ENCODE measurements at places on chromosomes 11 and 22.

- peak; percentile 60 for DNase-seq
These were observed 1.3 kb downstream of the OR52D1 start for GRCh38 chr11:5489576-5490357.

DNA sequence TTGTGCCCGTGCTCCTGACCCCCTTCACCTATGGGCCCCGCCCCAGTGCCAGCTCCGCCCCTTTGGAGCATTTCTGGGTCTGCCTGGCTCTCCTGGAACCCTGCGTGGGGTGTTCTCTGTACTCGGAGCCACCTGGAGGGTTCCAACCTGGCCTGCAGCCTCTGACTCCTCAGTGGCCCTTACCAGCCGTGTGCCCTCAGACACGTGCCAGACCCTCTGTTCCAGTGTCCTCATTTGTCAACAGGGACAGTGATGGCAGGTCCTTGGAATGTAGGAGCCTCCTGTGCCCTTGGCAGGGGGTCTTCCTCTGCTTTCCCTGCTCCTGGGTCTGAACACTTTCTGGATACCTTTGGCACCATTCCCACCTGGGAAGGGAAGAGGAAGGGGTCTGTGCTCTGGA is 96.4 kb downstream of the CACNA1I start:
- DNase-seq = no peak

DNA sequence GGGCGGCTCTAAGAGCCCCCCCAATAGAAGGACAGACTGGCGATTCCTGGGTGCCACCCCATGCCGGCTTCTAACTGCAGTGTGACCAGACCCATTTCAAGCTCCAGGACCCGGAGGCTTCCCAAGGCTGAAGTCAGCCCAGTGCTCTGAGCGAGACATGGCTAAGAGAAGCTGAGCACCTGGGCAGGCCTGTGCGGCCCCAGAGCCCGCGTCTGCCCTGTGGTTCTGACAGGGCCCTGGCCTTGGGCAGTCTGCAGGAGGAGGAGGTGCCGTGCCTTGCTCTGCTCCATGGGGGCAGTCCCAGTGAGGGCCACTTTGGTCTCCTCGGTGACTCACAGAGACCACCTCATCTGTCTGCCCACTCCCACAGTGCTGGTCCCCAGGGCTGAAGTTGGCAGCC is 1314.2 kb downstream of the BRD1 start:
- no peak for DNase-seq

GRCh38 chr11:7894251-7894650 is 36.8 kb downstream of the OR10A6 start:
- DNase-seq = no peak

DNA sequence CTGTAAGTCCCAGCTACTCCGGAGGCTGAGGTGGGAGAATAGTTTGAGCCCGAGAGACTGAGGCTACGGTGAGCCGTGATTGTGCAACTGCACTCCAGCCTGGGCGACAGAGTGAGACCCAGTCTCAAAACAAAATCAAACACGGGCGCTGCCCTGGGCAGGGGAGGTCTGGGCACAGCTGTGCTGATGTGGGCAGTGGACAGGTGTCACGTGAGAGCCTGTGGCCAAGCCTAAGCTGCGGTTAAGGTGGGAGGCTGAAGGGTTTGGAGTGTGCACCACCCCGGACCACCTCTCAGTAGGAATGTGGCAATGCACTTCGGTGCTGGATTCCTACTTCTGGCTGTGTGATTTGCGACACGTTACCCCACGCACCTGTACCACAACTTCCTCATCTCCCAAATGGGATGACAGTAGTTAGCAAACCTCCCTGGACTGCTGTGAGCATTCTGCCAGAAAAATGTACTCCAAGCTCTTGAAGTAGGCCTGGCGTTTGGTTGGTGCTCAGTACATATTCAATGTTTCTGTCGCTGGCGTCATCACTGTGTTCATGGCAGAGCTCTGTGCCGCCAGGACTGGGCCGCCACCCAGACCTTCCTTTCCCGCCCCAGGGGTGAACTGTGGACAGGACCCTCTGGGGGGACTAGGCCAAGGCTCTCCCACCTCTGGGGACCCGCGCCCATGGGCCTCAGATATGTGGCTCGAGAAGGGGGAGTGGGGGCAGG is 807 bp upstream of the ZNF74 start:
- no peak for DNase-seq

DNA sequence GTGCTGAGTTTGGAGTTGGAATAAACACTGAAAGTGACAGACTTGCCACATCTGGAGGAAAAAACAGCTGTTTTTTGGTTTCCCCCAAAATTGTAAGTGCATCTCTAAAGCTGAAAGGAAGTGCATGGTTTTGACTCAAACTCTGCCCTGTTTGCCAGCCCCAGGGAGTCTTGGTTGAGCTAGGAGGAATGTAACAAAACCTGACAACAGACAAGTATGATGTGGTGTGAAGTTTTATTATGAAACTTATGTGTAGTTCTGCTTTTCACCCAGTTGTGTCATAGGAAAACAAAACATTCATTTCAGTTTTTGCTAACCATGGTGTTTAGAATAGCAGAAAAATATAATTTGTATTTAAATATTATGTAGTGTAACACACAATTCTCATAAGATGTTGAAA is 31.7 kb upstream of the PDE3B start:
- no peak for DNase-seq

DNA sequence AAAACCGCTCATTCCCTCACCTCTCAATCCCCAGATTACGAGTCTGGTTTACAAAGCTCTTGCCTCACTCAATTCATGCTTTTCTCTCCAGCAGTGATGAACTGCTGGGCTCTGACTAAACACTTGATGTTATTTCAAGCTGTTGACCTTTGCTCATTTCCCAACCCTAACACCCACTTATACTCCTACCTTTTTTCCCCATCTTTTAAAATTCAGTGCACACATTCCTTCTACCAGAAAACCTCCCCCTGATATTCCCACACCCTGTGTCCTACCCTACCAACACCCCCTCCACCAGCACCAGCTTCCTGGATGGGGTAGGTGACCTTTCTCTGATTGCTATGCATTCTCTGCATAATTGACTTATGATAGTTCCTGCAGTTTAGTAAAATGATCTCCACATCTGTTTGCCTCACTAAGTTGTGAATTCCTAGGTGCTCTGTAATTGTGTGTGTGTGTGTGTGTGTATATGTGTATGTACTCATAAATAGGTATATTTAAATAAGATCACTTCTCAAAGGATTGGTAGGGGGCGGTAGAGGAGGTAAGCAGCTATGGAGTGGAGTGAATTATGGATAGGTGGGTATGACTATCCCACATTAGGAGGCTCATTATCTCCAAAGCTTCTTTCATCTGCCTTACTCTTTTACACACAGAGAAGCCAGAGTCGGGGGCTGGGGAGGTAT is 842 bp downstream of the HEPACAM start:
- peak; percentile 76 for DNase-seq

DNA sequence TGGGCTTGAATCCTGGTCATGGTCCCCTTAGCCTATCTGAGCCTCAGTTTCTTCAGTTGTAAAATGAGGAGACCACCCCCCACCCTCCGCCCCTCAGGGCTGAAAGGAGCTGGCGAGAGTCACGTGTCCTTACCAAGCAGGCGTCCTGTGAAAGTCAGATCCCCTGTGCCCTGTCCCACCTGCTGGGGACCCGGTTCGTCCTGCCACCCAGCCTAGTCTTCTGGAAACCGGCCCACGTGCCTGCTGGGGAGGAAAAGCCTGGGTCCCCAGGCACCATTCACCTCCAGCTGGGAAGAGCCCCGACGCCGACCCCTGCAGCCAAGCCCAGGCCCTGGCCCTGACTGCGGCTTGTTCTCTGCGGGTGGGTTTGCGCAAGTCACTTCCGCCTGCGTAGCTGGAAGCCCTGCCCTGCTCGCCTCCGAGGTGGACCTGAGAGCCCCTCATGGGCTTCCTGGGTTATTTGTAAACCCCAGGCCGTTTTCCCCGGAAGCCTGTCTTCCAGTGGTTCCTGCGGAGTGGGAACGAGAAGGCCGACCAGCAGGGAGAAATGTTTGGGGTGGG is 679 bp upstream of the SSH3 start:
- no peak for DNase-seq

DNA sequence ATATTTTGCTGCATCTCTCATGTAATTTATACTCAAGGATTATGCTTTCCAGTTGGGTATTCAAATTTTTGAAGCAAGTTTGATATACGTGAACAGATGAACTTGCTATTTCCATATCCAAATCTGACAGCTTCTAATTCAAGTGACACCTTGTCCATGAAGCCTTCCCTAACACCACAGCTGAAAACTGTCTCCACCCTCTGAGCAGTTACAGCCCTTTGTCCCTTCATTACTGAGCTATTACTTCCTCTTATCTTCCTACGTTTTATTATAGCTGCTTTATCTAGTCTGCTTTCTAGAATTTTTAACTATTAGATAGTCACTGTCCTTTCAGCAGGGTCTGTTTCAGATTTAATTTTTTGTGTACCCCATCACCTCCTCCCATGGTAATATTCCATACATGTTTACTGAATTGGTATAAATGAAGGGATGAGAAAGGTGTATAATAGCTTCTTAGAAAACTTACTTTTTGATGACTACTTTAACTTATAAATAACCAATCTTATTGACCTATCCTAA is 13.3 kb upstream of the PRSS23 start:
- DNase-seq = no peak

DNA sequence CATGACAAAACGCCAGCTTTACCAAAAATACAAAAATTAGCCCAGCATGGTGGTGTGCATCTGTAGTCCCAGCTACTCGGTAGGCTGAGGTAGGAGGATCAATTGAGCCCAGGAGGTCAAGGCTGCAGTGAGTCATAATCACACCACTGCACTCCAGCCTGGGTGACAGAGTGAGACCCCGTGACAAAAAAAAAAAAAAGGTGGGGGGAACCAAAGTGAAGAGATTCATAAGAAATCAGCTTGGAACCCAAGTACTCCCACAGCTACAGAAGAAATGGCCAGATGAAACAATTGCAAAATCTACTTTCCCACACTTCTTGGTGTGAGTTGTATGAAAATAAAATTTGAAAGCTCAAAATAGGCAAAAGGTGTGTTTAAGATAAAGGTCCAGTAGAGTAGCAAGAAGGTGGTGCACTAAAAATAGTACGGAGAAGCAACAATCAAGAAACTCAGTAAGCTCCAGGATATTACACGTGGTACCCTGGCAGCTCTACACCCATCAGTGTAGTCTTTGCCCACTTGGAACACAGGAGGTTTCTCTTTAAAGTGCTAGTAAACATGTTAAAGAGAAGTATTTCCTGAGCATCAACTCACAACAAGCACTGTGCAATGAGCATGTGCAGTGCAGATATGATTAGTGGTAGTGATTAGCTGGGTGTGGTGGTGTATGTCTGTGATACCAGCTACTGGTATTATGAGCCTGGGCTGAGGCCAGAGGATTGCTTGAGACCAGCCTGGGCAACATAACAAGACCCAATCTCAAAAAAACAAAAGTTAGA is 5.3 kb downstream of the HARBI1 start:
- no peak for DNase-seq

- no peak for DNase-seq
These were observed 557.7 kb downstream of the BRD1 start for GRCh38 chr22:49269928-49270327.

DNA sequence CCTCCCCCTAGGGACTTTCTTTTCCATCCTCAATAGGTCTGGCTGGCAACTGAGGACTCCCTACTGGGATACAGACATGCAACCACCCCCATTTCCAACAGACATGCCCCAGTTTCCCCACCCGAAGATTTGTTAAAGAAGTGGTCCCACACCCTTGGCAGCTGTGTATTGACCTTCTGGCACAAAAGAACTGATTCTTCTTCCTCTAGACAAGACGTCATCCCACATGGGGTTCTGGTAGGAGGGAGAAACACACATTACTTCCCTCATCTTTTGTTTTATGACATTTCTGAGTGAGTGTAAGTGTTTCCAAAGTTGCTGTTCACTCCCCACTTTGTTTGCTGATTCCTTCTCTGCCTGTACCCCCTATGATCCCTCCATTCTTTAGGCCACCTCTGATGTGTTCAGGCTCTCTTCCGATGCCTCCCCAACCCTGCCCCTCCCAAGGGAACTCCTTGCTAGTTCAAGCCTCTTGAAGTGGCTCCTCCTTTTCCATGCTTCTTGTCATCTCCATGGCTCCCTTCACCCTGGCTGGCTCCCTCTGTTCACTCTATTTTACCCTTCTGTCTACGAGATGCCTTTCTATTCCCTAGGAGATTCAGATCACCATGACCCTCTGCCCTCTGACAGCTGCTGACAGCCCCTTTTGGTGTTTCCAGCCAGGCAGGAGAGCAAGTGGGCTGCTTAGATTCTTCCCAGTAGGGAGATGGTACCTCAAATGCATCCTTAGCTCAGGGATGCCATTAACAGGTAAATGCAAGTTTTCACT is 4.3 kb downstream of the KIRREL3 start:
- DNase-seq = no peak

DNA sequence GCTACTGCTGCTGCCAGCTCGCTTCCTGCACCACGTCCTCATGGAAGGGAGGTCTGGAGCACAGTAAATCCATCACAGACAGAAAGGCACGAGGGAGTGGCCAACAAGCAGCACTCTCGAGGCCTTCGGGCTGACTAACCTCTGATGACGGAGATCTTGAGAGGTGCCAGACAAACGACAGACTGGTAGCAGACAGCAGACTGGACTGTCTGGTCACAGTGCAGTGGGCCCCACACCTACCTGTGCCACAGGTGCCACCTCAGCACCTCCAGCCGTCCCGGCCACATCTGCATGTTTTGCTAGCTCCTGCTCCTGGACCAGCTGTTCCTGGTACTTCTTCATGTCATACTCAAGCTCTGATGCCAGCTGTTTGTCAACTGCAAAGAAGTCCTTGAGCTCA is 64.1 kb downstream of the NCAPD3 start:
- no peak for DNase-seq

DNA sequence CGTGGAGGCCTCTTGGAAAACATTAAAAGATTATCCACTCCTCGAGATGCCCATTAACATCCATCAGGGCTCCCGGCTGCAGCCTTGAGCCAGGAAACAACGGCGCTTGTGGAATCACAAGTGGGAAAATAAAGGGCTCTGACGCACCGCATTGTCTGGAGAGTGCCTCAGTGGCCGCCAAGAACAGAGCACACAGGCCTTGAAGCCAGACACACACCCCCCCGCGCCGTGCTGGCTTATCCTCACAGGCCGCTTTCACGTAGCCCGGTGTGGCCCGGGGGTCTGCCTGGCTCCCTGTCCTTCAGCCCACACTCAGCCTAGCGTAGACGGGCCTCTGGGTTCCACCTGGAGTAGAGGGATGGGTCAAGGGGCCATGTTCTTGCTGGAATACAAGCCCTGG is 1020.5 kb downstream of the BRD1 start:
- DNase-seq = no peak

DNA sequence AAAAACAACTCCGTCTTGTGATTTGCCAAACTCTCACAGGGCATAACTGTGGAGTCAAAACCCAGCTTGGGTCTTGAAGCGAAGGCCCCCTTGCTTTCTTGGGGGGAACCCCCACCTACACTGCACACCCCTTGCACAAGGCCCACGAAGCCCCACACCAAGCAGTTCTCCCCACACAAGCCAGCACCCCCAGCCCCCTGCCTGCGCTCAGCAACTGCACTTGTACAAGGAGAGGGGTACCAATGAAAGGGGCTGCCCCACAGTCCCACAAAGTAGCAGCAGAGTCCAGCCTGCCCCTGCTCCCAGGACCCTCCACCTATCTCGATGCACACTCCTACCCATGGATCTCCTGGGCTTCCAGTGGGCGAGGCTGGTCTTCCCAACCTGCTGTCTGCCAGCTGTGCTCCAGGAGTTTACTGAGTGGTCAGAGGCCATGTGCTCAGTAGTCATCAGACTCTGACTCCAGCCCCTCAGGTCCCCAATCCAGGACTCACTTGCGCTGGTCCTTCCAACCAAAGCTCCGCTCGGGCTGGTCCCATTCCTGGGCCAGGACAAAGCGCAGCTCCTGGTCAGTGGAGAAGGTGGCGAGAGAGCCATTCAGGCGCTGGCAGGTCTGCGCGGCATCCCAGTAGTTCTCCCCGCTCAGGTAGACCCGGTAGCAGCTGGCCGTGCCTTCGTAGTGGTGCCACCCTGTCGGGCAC is 57.7 kb downstream of the DGCR2 start:
- DNase-seq = no peak
